NCI-H1930 (cell line): ENCODE measurements at places on chromosomes 4 and X.
A peak's percentile ranks its signal among the peaks of the same experiment; 100 is the strongest.

GRCh38 chr4:66927937-66928336, 617.4 kb downstream of the CENPC start:
- DNase-seq: peak; percentile 22

DNA sequence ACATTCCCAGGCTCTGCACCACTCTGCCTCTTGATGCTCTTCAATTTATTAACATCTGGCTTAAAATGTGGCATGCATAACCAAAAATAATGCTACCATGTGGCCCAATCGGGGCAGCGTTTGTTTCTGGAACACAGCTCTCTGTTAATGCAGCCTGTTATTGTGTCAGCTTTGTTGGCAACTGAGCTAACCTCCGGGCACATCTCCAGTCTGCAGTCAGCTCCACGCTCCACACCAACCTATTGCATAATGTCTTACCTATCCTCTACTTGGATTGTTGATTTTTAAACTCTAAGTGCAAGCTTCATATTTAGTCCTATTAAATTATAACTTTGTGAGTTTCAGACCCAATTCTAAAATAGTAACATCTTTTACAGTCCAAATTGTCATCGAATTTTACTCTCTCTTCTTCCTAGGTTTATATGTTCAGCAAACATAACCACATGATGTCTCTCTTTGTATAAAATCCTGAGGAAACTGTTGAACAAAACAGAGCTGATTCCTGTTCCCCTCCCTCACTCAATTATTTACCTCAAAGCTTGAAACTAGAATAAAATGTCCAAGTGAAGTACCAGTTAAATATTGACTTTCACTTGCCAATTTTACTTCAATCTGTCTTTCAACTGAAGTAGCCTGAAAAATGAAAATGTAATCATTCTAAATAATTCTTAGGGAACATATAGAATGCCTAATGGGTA, 92.2 kb upstream of the RAPGEF2 start:
- DNase-seq: peak; percentile 46

GRCh38 chr4:3530663-3531254, 1.5 kb downstream of the LRPAP1 start:
- no peak for DNase-seq

- DNase-seq: no peak
Measured at GRCh38 chr4:52366621-52367020, 292.5 kb downstream of the USP46 start.
